8988T (cell line): ENCODE measurements at places on chromosomes 13 and 19.
A peak's percentile ranks its signal among the peaks of the same experiment; 100 is the strongest.

- no peak for DNase-seq
Observed at GRCh38 chr19:43541920-43542650, 9.1 kb downstream of the ZNF575 start.

DNA sequence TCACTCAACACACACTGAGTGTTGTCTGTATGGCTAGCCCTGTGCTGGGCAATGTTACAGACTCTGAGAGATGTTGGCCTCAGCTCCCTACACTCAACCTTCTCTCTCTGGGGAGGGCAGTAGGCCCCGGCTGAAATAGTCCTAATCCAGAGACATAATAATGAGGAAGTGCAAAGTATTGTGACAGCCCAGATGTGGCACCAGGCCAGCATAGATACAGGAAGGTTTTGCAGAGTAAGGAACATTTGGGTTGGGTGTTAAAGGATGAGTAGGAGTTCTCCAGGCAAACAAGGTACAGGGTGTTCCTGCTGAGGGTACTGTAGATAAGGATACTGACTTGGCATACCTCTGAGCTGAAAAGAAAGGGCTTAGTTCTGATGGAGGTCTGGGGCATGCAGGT is 2.4 kb downstream of the LIN7B start:
- DNase-seq: no peak

DNA sequence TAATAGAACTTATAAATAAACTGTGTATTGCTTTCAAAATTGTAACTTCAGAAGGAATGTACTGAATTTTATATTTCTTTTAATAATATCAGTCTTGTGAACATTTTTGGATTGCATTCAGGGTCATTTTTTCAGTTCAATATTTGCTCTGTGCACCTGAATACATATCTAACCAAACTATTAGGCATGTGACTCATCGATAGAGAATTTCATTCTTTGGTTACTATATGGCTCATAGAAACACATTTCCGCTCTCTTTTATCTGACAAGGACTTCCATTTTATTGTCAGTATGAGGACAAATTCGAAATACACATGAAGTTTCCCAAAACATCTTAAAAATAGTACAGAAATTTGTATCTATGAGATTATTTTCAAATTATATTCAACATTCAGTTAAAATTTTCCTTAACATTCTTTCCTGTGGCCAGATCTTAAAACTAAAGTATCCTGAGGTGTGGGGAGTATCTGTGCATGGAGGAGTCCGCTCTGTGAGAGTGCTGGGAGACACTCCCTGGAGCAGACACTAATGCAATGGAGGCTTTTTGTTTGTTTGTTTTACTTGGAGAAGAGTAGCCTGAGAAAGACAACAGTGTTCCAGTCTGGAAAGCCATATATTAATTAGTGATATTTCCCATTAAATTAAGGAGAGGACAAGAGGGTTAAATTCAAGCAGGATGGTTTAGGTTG is 483.6 kb downstream of the PCDH20 start:
- DNase-seq: no peak

DNA sequence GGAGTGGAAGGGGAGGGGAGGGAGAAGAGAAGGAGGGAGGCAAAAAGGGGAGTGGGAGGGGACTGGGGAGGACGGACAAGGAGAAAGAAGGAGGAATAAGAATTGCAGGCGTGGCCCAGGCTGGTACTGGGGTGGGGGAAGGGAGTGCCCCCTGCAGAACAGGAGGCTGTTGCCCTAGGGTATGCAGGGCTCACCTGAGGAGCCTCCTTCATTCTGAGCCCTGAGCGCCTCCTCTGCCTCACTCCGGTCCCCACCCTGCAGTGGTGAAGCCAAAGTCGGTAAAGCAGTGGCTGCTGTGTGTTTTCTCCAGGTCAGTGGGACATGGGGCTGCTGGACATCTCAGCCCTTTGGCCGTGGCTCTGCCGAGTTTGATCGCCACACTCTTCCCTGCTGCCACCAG is 9.1 kb upstream of the CDC16 start:
- no peak for DNase-seq

GRCh38 chr13:110005563-110005962 is 219.2 kb upstream of the IRS2 start:
- DNase-seq: no peak

DNA sequence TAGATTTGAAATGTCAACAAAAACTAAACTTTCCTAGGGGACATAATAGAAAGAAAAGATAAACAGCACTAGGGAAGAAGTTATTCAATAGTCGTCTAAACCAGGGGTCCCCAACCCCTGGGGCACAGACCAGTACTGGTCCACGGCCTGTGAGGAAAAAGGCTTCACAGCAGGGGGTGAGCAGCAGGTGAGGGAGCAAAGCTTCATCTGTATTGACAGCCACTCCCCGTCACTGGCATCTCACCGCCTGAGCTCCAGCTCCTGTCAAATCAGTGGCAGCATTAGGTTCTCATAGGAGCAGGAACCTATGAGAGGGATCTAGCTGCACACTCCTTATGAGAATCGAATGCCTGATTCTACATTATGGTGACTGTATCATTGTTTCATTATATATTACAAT is 382.7 kb downstream of the MYO16 start:
- no peak for DNase-seq

DNA sequence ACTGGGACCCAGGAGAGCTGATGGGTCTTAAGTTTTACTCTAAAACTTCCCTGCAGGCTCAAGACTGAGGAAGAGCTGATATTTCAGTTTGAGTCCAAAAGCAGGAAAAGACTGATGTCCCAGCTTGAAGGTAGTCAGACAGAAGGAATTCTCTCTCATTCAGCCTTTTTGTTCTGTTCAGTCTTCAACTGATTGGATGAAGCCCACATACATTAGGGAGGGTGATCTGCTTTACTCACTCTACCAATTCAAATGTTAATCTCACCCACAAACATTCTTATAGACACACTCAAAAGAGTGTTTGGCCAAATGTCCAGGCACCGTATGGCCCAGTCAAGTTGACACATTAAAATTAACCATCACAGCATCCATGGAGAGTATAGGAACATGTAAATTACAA is 173.5 kb downstream of the KCNRG start:
- no peak for DNase-seq

GRCh38 chr19:3265432-3265831 is 41.0 kb downstream of the CELF5 start:
- no peak for DNase-seq

DNA sequence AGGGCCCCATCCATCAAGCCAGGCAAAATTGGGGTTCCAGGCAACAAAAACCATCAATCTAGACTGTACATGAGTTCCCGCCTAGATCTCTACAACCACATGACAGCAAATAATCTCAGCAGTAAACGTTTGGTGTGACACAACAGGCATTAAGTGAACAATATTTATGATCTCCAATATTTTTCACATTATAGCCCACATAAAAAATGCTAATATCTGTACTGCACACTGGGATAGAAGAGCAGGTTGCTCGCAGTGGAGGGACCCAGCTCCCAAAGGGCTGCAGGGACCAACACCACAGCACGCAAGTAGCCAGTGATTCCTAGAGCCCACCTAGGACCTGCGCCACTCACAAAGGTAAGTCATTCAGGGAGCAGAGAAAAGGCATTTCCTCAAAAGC is 25.9 kb downstream of the LATS2 start:
- DNase-seq: no peak

- no peak for DNase-seq
Observed at GRCh38 chr13:94978516-94978915, 266.2 kb upstream of the SOX21 start.

DNA sequence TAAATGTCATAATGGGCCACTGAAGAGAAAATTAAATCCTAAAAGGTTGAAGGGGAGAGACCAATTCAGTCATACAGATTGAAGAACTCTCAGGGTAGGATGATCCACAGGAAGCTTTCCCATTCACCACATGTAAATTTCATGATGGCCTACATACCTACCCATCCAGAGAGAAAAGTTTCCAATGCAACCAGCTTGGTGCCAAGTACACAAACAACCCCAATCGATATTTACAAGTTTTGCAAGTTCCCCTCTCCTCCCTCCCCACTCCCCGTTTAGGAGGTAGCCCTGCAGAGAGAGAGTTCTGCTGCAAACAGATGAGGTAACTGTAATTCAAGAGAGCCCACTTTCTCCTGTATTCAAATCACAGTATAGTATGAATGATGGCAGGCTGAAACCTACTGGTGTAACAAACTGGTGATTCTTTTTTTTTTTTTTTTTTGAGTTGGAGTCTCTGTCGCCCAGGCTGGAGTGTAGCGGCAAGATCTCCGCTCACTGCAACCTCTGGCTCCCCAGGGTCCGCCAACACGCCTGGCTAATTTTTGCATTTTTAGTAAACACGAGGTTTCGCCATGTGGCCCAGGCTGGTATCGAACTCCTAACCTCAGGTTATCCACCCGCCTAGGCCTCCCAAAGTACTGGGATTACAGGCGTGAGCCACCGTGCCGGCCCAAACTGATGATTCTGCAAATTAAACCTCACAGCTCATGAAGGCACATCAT is 14.4 kb downstream of the FOXO1 start:
- no peak for DNase-seq

DNA sequence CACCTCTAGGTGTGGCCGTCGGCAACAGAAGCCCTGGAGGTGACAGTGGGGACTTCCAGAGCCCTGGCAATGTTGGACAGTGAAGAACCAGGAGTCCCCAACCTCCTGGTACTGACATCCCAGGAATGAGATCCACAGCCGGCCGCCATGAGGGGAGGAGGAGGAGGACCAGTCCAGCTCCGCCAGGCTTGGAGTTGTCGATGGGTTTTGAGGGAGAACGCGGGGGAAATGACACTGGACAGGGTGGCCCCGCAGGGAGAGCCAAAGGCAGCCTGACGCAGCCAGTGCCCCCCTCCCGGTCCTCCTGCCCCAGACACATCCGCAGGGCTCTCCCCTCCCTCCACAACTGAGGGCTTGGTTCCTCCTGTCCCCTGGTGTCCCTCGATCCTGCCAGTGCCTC is 57.9 kb downstream of the SPACA7 start:
- no peak for DNase-seq

DNA sequence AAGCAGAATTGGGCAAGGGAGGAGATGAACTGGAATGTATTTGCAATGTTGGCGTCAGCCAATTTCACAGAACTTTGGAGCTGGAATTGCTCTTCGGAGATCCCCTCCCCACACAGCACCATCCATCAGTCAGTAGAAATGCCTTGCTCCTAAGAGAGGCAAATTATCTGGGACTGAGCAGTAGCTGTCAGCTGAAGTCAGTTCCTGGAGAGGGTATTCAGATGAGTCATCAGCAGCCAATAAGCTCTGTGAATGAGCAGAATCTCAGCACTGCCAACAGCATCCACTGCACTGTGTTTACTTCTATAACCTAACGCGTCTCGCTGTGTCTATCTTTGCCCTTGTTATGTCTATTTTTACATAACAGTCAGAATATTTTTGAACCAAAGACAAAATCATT is 213.7 kb downstream of the SLITRK5 start:
- peak; percentile 8 for DNase-seq

GRCh38 chr13:39930544-39931444 is 275.3 kb downstream of the COG6 start:
- DNase-seq: no peak

GRCh38 chr19:45906221-45906620 is 3.8 kb upstream of the MYPOP start:
- no peak for DNase-seq
